ENCODE measurements at places on chromosomes 11 and 22.

DNA sequence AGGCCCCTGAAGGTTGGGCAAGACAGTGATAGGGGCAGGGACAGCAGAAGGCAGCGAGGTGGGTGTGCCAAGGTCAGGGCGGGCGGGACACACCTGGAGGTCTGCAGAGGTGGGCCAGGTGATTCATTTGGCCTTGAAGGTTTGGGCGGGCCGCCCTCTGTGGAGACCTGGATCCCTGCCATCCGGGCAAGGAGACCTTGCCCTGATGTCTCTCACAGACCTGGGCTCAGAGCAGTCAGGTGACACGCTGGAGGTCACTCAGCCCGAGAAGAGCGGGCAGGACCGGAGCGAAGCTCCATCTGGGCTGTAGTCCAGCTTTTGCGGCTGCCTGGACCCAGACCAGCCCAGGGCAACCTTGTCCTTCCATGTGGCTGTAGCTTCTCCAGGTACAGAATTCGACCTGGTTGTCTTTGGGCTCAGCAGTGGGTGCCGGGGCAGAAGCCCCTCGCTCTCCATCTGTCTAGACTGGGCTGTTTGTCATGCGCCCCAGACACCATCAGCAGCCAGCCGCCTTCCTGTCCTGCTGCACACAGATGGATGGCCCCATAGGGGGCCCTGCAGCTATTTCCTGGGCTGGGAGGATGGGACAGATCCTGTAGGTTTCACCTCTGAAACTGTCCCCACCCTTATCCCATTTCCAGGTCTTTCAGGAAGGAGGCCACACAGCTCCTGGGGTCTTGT is 3.1 kb downstream of the MRGPRG start:
- DNase-seq, result no peak

DNA sequence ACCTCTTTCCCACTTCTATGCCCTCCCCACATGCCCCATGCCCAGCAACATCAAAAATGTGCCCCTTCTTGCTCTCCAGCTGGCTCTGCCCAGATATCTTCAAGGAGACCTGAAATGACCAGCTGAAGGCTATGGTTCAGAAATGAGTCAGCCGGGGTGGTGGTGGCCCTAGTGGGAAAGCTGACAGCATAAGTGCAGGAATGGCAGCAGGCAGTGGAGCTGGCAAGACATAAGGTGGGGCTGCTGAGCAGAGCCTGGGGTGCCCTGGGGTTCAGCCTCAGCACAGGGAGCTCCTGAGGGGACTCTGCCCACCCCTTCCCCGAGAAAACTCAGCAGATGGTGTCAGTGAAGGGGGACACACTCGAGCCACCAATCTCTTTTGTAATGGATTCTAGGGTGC is 593.4 kb downstream of the BUD13 start:
- DNase-seq, result no peak

GRCh38 chr22:24450610-24451009 is 23.2 kb downstream of the ADORA2A start:
- DNase-seq, result no peak

DNA sequence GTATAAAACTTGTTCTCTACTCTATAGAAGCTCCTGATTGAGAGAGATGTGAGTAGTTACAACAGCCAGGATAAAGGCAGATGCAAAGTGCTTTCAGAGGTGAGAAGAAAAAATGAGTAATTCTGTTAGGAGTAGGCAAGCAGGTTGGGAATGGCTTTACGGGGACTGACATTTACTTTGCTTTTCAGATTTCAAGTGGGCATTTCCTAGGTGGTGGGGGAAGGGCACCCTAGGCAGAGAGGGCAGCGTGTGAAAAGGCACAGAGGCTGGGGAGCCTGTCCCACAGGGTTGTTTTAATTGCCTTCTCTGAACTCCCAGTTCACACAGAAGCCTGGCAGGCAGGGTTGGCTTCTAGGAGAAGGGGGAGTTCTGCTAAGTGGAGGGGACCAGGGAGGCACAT is 106.5 kb downstream of the NAV2 start:
- DNase-seq, result no peak

DNA sequence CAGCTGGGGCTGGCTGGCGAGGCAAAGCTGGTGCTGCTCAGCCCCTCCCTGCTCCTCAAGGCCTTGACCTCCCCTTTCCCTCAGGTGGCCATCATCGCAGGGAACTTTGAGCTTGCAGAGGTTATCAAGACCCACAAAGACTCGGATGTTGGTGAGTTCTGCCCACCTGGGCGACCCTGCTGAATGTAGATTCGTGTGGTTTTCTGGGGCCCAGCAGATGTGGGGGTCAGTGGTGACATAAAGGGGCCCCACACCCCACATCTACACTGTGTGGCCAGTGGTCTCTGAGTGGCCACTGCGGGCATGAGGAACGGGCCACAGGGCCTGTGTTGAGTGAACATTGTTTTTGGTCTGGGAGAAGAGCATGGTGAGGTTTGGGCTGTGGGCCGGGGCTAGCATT is 11.9 kb downstream of the SHANK3 start:
- no peak for DNase-seq

DNA sequence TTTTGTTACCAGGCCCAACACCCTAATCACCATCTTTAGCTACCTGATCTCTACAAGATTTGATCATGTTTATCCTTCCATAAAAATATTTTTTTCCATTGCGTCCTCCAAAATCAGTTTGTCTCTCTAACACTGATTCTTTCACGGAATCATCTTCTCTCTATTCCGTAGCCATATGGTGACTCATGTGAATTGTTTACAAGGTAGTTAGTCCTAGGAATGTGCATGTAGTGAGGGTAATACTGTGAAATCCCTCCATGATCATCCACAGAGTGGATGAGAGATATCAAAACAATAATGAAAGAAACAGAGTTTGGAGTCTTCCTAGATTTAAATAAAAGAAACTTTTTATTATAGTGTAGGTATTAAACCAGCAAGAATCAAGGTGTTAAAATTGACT is 230.2 kb downstream of the METTL15 start:
- DNase-seq, result no peak

GRCh38 chr22:32702421-32702820 is 99.1 kb upstream of the TIMP3 start:
- DNase-seq, result no peak

DNA sequence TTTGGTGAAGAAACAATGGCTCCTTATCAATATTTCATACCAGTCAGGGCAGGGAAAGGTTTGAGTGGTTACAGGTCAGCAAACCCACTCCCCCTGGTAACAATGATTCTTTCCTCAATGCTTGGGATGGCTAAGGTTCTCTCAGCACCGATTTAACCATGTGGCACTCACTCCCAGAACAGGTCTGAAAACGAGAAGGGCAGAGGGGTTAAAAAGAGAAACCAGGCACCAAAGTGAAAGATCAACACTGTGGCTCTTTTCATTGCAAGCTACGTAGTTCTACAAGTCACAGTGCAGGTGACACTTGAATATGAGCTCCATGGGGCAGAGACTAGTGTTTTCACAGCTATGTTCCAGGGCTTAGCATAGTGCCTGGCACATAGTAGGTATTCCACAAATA is 132.4 kb downstream of the PLEKHA7 start:
- DNase-seq, result no peak

DNA sequence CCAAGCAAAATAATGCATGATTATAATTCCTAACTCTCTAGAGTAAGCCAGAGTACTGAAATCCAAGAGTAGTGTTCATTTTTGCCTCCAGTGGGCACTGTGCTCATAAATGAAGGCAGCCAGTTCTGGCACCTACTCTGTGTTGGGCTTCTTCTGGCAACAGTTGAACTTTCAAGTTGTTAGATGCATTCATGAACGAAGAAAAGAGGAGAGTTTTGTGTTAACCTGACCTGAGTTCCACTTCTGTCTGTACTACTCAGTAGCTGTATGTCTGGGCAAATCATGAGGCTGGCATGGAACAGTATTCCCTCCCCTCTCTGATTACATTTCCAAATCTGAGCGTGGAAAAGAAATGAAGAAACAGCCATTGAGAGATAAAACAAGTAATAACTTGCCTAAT is 20.3 kb upstream of the TENM4 start:
- DNase-seq, result no peak

DNA sequence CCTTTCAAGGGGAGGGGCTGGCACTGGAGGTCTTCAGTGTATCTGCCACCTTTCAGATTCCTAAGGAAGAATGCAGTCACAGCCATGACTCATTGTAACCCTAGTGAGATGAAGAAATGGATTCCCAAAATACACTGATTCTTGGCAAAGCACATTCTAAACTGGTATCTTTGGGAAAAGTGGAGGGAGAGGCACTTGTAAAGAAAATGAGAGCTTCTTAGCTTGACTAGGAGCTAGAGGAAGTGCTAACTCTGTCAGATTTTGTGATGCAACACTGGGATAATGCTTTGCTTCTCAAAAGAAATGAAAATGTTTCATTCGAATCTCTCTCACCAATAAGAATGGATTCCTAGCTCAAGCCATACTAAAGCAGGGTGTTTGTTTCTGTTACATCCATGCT is 14.3 kb downstream of the NRIP3 start:
- no peak for DNase-seq

- no peak for DNase-seq
Observed at GRCh38 chr22:44479662-44480061, 18.4 kb downstream of the RTL6 start.

DNA sequence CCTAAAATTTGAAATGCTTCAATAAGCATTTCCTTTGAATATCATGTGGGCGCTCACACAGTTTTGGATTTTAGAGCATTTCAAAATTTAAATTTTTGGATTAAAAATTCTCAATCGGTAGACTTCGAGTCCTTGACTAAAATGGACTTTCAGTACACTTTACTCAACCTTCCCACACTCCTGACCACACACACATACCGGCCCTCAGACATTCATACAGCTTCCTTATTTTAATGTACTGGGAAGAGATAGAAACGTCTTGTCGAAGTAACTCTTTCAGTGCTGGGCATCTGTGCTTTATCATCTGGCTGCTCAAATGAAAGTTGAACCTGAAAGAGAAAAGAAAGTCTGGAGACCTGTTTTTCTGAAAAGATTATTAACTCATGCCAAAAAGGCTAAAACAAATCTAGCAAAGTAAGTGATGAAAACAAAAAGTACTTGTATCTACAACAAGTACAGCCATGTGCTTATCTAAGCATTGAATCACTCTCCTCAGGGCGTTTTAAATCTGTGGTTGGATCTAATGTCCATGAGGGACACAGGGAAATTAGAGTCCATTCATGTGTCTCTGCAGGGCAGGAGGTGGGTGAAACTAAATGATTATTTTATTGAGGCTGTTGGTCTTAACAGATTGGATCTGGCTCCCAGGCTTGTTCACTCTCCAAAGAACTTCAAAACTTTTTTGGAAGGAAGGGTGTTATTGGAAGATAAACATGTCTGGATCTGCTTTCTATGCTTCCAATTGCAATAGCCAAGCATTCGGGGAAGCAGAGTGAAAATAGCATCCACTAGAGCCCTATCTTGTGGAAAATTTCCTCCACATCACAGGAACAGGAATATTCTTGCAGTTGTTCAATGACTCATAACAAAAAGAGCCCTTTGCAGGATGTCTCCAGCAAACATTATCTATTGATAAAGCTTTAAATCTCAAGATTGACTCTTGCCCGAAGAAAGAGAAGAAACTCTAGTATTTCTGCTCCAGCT is 47.0 kb downstream of the CARD18 start:
- no peak for DNase-seq

- DNase-seq, result no peak
Observed at GRCh38 chr22:49133541-49133940, 694.1 kb downstream of the BRD1 start.

- DNase-seq, result no peak
Observed at GRCh38 chr11:2077061-2077802, 62.0 kb downstream of the IGF2 start.

- DNase-seq, result no peak
Observed at GRCh38 chr11:121892131-121892681, 223.8 kb downstream of the BLID start.

GRCh38 chr11:127338380-127339259 is 338.1 kb upstream of the KIRREL3 start:
- no peak for DNase-seq

GRCh38 chr11:64867748-64868462 is 10.5 kb downstream of the EHD1 start:
- no peak for DNase-seq

DNA sequence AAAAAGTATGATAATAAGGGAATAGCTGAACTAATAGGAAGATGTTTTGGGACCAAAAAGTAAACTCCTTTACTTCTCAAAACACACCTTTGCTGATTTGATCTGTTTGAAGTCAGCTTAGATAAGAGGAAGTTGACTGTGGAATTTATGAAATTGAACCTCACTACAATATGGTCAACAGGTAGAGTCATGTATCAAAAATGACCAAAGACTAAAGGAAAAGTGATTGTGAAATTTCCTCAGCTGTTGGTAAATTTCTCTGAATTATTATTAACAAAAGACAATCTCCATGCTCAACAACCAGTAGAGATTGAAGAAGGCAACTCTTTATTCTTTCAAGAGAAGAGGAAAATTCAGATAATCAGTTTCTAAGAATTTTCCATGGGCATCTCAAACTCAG is 826.5 kb downstream of the KCNA4 start:
- DNase-seq, result no peak
